ENCODE measurements at places on chromosomes 11 and 22.

GRCh38 chr22:22546490-22546889 lies 12.6 kb downstream of the PRAME start:
- no peak for DNase-seq

GRCh38 chr11:45254070-45254469 lies 32.1 kb downstream of the SYT13 start:
- no peak for DNase-seq

- no peak for DNase-seq
Measured at GRCh38 chr11:72700146-72700545, 25.9 kb upstream of the PDE2A start.

DNA sequence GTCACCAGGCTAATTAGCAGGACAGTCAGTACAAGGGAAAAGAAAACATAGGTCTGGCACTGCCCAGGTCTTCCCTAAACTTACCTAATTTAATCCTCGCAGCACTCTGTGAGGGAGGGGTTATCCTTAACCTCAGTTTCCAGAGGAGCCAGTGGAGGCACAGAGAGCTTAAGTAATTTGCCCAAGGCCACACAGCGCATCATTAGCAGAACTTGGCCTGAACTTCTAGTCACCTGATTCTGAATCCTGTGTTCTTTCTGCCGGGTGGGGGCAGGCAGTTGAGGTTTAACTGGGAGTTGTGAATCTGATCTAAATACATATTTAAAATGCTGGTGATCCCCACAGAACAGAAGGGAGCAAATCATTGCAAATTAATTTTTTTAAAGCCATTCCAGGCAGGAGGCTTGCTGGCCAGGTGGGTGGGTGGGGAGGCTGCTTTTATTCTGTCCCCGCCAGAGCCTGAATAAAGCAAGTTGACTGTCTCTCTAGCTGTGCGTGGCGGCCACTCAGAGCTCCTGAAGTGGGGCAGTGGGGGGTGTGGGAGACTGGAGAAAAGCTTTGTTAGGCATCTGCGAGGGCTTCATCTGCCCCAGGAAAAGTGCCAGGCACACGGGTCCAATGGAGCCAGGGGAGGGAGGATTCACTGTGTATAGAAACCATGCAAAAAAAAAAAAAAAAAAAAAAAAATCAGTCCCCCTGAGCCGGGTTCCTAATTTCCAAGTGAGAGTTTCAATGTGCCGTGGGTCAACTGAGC lies 66.1 kb downstream of the NFAM1 start:
- DNase-seq = no peak

- DNase-seq = no peak
Measured at GRCh38 chr22:44046485-44047141, 22.5 kb downstream of the PARVB start.

- no peak for DNase-seq
Measured at GRCh38 chr11:117898059-117898458, 21.6 kb upstream of the FXYD6 start.

- peak; percentile 26 for DNase-seq
Measured at GRCh38 chr11:68448604-68449011, 11.9 kb upstream of the PPP6R3 start.

GRCh38 chr22:41625577-41625976 lies 4.5 kb downstream of the XRCC6 start:
- no peak for DNase-seq

GRCh38 chr11:2763984-2764383 lies 64.2 kb upstream of the KCNQ1OT1 start:
- DNase-seq = no peak

DNA sequence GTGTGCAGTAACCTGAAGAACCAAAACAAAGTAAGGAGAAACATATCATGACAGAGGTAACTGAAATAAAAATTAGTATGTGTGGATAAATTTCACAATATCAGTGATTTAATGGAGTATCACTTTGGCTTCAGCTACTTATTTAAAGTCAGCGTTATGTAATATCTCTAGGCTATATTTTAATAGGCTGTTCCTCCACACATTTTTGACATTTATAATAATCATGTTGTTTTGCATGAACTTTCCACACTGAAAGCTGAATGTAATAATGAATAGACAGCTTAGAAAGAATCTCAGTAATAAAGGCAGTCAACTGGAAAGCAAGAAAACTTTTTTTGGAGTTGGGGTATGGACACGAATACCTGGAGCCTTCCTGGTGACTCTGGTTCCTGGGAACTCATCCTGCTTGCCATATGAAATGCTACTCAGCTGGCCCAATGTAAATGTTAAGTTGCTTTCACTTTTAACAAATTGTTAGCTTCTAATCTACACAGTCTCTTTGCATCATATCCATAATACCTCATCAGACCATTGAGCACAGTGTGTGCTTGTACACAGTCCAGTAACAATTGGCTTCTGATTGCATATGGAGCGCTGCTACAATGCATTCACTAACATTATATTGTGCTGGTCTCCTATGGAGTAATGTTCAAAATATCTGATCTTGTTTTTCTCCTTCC lies 257.7 kb downstream of the SOX6 start:
- no peak for DNase-seq

Data from mucosa of descending colon (tissue), 3 donors.